ENCODE measurements at places on chromosomes 7 and 10. TPM values are rescaled to one million over a fixed set of nuclear protein-coding genes. Genes with fewer than 3 reads are reported as not detected.

The OR2A5 gene
- total RNA-seq, result not detected

The SLC29A4 gene
- total RNA-seq, result 1.4 TPM

The LEP gene
- not detected for total RNA-seq

The GFRA1 gene
- 0.80 TPM for total RNA-seq

DNA sequence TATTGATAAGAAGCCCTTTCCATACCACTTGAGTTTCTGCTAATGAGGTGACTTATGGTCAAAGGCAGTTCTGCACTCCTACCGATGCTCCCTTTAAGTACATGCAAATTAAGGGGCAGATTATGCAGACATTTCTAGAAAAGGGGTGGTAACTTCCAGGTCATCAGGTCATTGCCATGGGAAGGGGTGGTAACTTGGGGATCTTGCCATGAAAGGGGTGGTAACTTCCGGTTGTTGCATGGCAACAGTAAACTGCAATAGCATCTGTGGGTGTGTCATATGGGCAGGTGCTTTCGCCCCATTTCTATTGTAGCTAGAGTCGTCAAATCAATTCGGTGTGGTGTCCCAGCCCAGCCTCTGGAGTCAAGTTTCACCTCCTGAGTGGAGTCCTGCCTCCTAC, 150.9 kb downstream of the UBE2H start:
- no peak for DNase-seq

- DNase-seq, result peak; percentile 83
Observed at GRCh38 chr7:96388620-96389383, 66.9 kb upstream of the SLC25A13 start.

DNA sequence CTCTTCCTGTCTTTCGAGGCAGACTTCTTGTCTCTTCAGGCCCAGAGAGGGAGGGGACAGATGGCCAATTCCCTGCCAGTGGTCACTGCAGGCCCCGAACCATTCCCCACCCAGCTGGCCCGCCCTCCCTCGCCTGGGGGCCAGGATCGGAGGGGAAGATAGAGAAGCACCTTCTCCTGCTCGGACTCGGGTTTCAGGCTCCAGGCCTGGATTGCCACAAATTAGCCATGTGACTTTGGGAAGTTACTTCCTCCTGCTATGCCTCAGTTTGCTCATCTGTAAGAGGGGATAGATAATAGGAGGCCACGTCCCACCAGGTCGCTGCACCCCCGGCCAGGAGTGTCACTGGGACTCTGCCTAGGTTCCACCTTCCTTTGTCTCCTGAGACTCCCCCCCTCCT, 24.8 kb upstream of the PPP2R2D start:
- no peak for DNase-seq

DNA sequence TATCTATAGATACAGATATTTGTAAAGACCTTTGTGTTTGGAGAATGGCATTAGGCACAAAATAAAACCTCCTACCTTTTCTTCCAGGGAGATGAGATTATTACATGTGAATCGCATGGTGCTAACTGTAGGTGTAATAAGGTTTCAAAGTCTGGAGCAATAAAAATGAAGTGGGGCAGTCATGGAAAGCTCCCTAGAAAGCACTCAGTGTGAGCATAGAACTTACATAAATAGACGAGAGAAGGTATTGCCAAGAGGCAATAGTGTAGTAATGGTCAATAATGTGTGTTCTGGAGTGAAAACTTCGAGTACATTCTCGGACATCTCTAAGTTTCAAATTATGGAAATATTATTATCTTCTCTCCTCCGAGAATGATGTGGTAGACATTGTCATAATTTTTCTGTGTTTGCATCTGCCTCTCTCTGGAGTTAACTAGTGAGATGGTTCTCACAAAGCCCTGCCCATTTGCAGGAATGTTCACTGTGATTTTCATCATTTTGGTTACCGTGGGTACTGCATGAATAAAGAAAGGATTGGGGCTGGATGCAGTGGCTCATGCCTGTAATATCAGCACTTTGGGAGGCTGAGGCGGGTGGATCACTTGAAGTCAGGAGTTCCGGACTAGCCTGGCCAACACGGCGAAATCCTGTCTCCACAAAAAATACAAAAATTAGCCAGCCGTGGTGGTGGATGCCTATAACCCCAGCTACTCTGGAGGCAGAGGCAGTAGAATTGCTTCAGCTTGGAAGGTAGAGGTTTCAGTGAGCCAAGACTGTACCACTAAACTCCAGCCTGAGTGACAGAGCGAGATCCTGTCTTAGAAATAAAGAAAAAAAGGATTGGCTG, 10.6 kb downstream of the VIM start:
- DNase-seq, result peak; percentile 66

The NPSR1 gene
- not detected for total RNA-seq

The KNDC1 gene
- total RNA-seq, result not detected

The POR gene
- total RNA-seq, result 41.3 TPM

DNA sequence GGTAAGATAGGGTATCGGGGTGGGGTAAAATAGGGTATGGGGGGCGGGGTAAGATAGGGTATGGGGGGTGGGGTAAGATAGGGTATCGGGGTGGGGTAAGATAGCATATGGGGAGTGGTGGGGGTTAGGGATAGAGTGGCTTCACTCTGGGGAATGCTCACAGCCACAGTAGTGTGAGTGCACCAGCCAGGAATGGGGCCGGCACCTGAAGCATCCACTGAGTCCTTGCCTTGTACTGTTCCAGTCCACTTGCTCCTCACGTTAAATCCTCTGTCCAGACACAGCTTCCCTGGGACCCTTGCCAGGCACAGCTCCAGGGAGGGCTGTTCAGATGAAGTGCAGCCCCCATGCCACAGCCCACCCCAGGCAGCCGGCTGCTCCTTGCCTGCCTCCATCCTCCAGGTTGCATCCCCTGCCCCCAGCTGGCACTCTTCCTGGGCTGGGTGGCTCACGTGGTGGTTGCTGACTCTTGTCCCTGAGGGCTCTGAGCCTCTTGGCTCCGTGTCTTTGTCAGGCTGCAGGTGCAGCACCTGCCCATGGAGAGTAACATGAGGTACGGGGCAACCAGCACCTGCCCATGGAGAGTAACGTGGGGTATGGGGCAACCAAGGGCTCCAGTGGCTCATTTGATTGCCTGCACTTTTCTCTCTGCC, 268.4 kb downstream of the TCERG1L start:
- DNase-seq, result no peak

DNA sequence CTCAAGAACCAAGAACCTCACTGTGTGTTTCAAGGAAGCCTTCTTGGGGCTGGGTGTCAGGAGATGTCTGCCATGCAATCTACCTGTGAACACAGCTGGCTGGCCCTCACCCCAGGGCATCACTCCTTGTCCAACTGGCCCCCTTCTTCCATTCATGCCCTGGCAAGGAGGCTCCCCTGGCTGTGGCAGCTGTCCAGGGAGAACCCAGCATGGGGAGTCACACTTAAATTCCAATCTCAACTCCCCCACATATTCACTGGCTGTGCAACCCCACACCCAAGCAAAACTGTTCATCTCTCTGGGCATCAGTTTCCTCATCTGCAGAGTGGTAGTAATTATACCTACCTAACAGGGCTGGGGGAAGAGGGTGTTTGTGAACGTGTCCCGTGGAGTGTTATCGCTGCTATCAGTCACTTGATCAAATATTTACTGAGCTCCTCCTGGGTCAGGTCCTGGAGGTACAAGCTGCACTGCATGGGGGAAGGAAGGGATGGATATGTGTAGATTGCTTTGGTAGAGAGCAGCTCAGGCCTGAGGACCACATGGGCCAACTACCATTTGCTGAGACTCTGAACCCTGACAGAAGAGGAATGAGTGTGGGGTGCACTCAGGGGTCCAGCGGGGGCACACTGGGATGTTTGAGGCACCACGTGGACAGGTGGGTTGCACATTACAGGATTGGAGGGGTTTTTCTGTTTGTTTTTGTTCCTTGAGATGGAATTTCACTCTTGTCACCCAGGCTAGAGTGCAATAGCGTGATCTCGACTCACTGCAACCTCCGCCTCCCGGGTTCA, 2.1 kb upstream of the GPRIN2 start:
- DNase-seq, result no peak

GRCh38 chr10:118332236-118332635, 9.9 kb downstream of the FAM204A start:
- DNase-seq, result peak; percentile 2

The PSD gene
- total RNA-seq, result not detected

DNA sequence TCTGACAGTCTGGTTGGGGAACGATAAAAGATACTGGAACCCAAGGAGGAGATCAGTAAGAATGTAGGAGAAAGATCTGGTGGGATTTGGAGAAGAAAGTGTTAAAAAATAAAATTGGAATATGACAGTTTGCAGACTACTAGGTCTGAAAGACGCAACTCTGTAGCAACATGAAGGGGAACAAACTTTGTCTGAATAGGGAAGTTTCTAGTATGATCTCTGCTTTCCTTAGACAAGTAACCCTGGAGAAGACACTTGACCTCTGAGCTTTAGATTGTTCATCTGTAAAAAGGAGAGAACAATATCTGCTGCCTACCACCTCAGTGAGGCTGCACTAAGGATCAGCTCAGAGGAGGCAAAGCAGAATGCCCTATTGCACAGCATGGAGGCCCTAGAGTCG, 3.0 kb upstream of the PRSS1 start:
- no peak for DNase-seq

The BAMBI gene
- total RNA-seq, result 31.5 TPM

DNA sequence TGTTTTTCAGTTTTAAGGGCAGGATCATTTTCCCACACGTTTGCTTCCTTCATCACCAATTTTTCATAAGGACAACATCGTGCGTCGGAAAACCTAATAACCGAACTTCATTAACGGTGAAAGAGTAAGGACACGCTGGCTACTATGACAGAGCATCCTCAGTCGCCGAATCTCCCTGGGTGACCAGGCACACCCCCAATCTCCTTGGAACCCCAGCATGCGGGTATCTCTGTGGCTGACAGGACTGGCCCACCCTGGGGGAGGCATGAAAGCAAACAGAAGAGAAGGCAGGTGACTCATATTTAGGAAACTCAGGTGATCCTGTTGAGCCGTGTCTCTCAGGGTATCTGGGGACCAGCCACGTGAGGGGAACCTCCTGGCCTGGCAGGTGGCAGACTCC, 134.2 kb downstream of the DIP2C start:
- DNase-seq, result no peak

- DNase-seq, result no peak
Observed at GRCh38 chr7:68980011-68980410, 618.3 kb upstream of the AUTS2 start.

The ATAD1 gene
- 35.5 TPM for total RNA-seq

The ZKSCAN5 gene
- total RNA-seq, result 27.7 TPM

GRCh38 chr10:77256346-77256745, 381.3 kb downstream of the KCNMA1 start:
- no peak for DNase-seq

- no peak for DNase-seq
Observed at GRCh38 chr10:24519950-24520349, 203.7 kb downstream of the ARHGAP21 start.

DNA sequence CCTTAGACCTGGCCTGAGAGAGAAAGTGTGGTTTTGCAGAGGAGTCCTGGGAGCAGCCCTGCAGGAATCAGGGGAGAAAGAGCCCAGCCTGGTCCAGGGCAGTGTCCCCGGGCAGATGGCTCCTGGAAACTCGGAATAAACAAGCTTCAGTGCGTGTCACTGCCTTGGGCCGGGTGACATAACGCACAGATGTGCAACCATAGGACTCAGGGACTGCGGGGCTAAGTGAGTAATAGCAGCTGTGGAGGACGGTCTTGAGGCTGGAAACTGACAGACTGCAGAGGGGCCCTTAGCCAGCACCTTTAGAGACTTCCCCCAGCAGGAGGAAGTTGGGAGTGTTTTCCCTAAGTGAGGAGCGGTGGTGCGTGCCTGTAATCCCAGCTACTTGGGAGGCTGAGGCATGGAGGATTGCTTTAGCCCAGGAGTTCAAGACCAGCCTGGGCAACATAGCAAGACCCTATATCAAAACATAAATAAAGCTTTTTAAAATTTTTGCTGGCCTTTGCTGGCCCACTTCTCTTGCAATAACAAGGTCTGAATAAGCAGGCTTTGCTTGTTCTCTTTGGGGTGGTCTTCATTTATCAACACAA, 5.3 kb upstream of the CLIP2 start:
- peak; percentile 34 for DNase-seq

DNA sequence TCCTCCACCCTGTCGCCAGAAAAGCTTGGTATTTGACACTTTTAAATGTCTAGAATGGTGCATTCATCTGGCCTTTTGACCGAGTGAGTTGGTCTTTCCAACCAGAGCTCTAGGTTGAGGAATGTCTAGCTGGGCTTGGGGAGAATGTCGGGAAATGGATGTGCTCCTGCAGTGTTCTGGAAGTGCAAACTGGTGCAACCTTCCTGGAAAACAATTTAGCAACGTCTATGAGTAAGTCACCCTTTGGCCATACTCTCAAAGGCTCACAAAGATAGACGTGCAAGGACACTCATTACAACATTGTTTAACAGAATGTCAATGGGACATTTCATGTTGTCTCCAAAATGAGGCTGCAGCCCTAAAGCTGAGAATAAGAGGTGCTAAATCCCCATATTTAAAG, 12.2 kb upstream of the NMT2 start:
- no peak for DNase-seq

The CLDN3 gene
- total RNA-seq, result 0.11 TPM

DNA sequence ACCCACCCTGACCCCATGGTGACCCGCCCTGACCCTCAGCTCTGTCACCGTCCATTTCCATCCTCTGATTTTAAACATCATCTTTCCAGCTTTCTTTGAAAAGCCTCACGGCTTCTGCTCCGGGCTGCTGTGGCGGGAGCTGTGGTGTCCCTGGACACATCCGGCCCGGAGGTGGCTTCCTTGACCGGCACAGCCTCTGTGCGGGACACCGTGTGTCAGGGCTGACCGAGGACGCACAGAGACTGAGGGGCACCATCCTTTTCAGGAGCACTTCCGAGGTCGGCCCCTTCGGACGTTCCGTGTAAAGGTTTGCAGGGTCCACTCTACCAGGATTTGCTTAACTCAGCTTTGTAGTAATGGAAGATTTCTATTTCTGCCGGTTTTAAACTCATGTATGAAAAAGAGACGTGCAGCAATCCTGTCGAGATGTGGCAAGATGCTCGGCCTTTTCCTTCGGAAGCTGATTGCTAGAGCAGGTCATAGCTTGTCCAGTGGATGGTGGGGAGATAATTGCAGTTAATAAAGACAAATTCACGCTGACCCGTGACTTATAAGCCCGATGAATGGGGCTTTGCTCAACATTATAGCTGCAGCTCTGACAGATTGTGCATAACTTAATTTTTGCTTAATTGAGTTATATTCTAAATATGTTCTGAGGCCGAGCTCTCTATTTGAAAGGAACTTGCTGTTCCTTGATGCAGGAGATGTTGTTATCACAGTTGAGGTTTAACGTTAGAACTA, 54.4 kb upstream of the CFAP46 start:
- no peak for DNase-seq

The MLXIPL gene
- total RNA-seq, result not detected

DNA sequence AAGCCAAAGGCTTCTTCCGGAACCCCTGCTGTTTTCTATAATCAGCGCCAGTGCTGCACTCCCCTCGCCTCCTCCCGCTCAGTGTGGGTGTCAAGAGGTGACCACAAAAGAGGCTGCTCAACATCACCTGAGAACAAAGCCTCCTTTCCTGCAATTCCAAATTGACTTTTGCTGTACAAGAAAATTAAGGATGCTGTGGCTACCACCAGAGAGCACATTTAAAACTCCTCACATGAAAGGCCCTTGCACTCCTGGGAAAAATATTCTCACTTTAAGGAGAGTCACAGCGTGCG, 96.4 kb downstream of the HIPK2 start:
- peak; percentile 69 for DNase-seq

- DNase-seq, result no peak
Observed at GRCh38 chr7:136055266-136055665, 78.1 kb upstream of the MTPN start.

GRCh38 chr7:125492521-125492920, 562.9 kb upstream of the POT1 start:
- DNase-seq, result no peak
